IMR-90 (cell line): ENCODE measurements at places on chromosomes 5 and 9. TPM values are rescaled to one million over a fixed set of nuclear protein-coding genes. Genes with fewer than 3 reads are reported as not detected.

The CARTPT gene
- total RNA-seq = not detected in 2 replicates

The TMEFF1 gene
- 0.90 and 1.9 TPM in 2 replicates for total RNA-seq

The RNF183 gene
- total RNA-seq = not detected in 2 replicates

The FBN2 gene
- 67.5 and 69.0 TPM in 2 replicates for total RNA-seq

The FSD1L gene
- total RNA-seq = 2.9 and 5.0 TPM in 2 replicates

The OTULINL gene
- total RNA-seq = 0.18 and 0.28 TPM in 2 replicates

The PCDHGA7 gene
- total RNA-seq = 3.3 and 3.4 TPM in 2 replicates

The HRCT1 gene
- total RNA-seq = 1.1 and 1.7 TPM in 2 replicates

The EIF4E1B gene
- not detected in 2 replicates for total RNA-seq

The CD72 gene
- total RNA-seq = 0.36 TPM in 1 of 2 replicates, not detected in the other

The CTXN3 gene
- not detected in 2 replicates for total RNA-seq

The SNAPC4 gene
- total RNA-seq = 2.5 and 3.1 TPM in 2 replicates

The PROB1 gene
- total RNA-seq = under 0.01 TPM in 2 replicates

GRCh38 chr9:17330097-17330496 is 195.3 kb downstream of the CNTLN start:
- no peak overlapping the region for H3K4me3 ChIP-seq
- no peaks in the 10 kb centered on the region for H3K36me3 ChIP-seq
- no peak overlapping the region for H3K27ac ChIP-seq
- peak; percentile 46 for DNase-seq

- H3K4me1 ChIP-seq = no peaks in the 10 kb centered on the region
- no peak overlapping the region for H3K4me3 ChIP-seq
- no peak for DNase-seq
- H3K27me3 ChIP-seq = no peaks in the 10 kb centered on the region
These were observed 272.8 kb upstream of the SLC30A5 start for GRCh38 chr5:68821056-68821455.

- no peak overlapping the region for H3K4me3 ChIP-seq
- no peaks in the 10 kb centered on the region for H3K36me3 ChIP-seq
- DNase-seq = no peak
- no peak overlapping the region for H3K27ac ChIP-seq
- no peaks in the 10 kb centered on the region for H3K4me1 ChIP-seq
These were observed 84.9 kb downstream of the SLCO4C1 start for GRCh38 chr5:102211165-102211564.

DNA sequence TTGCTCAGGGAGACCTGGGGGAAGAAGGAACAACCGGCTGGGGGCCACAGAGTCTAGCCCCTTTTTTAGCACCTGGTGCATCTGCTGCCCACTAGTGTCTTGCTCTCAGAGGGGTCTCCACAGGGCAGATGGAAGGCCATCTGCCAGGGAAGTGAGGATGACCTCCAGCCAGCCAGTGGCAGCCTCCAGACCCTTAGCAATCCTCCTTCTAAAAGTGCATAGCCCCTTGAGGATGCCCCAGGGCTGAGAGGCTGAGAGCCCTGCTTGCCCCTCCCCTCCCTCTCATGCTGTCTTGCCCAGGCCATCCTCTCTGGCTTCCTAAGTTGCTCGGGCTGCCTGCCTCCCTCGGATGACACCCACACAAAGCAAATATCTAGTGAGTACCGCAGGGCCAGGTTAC is 81.5 kb upstream of the PANK3 start:
- DNase-seq = no peak
- H3K4me3 ChIP-seq = no peak overlapping the region
- peaks cover 4% of the 10 kb centered on the region; the same call in 1 of the 2 replicates for H3K27me3 ChIP-seq
- no peaks in the 10 kb centered on the region for H3K4me1 ChIP-seq

GRCh38 chr9:38332625-38333024 is 59.9 kb upstream of the ALDH1B1 start:
- no peaks in the 10 kb centered on the region for H3K36me3 ChIP-seq
- H3K27me3 ChIP-seq = peaks cover 47% of the 10 kb centered on the region
- no peak overlapping the region for H3K4me3 ChIP-seq

DNA sequence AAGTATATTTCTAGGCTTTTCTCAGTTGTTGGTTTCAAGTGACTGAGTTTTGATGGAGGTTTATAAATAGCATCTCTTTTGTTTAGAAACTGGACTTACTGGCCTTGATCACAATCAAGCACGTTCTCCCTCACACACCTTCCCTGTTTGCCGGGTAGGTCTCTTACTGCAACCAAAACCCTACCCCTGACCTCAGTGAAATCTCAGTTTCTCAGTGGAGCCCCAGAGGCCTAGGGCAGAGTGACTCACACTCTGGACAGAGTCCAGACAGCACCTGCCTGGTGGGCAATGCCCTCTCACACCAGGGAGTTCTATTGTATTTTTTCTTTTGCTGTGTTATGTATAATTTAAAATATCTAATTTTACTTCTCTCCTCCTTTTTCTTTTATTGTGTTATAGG is 48.4 kb upstream of the EPB41L4B start:
- no peaks in the 10 kb centered on the region for H3K36me3 ChIP-seq
- no peak overlapping the region for H3K4me3 ChIP-seq
- H3K27ac ChIP-seq = no peak overlapping the region
- peaks cover 3% of the 10 kb centered on the region; the same call in 1 of the 2 replicates for H3K27me3 ChIP-seq
- no peak for DNase-seq

DNA sequence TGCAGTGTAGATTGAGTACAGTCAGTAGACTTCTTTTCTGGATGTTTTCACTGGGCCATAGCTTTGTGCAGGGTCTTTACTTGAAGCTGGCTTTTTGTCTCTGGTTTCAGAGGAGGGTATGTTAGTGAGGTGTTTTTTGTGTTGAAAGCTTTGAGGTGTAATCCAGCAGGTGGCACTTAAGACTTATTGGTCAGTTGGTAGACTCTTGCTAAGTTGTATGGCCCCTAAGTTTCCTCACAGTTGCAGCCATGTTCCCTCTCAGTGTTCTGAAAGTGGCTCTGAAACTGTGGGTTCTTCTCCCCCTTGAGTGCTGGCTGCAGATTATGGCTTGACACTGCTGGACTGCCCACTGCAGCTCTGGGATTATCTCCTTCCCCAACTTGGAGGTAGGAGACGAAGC is 55.7 kb upstream of the SLC44A1 start:
- no peak for DNase-seq
- no peak overlapping the region for H3K27ac ChIP-seq
- no peaks in the 10 kb centered on the region for H3K4me1 ChIP-seq
- H3K36me3 ChIP-seq = no peaks in the 10 kb centered on the region
- no peak overlapping the region for H3K4me3 ChIP-seq

DNA sequence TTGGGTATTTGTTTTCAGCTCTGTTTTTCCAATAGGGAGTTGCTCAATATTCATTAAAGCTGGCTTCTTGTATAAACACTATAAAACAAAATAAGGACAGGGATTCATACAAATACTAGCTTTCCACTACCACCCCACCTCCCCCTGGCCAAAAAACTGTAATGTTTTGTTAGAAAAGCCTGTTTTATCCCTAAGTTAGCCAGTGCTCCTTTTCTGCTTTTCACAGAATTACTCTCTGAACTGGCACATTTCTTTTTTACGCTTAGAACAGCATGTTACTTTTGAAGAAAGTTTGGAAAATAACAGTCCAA is 147.4 kb upstream of the DMRT1 start:
- peak overlapping the region; percentile 95; the same call in 1 of the 2 replicates for H3K27ac ChIP-seq
- no peaks in the 10 kb centered on the region for H3K27me3 ChIP-seq
- peaks cover 38% of the 10 kb centered on the region for H3K4me1 ChIP-seq
- DNase-seq = no peak
- H3K4me3 ChIP-seq = peak overlapping the region; percentile 49; the same call in 1 of the 2 replicates

- no peaks in the 10 kb centered on the region for H3K36me3 ChIP-seq
- H3K4me3 ChIP-seq = no peak overlapping the region
- no peaks in the 10 kb centered on the region for H3K27me3 ChIP-seq
- H3K27ac ChIP-seq = no peak overlapping the region
- peaks cover 6% of the 10 kb centered on the region for H3K4me1 ChIP-seq
- peak; percentile 35 for DNase-seq
These were observed 41.8 kb upstream of the UGCG start for GRCh38 chr9:111854799-111855198.

- DNase-seq = peak; percentile 98
- no peaks in the 10 kb centered on the region for H3K27me3 ChIP-seq
- H3K4me3 ChIP-seq = no peak overlapping the region
These were observed 46.9 kb downstream of the AHRR start for GRCh38 chr5:368183-369084.

GRCh38 chr9:27548055-27548741 is 18.6 kb upstream of the MOB3B start:
- H3K4me1 ChIP-seq = peaks cover 2% of the 10 kb centered on the region; the same call in 1 of the 2 replicates
- H3K36me3 ChIP-seq = no peaks in the 10 kb centered on the region; the same call in 1 of the 2 replicates
- no peaks in the 10 kb centered on the region for H3K27me3 ChIP-seq
- DNase-seq = peak; percentile 51
- no peak overlapping the region for H3K4me3 ChIP-seq

DNA sequence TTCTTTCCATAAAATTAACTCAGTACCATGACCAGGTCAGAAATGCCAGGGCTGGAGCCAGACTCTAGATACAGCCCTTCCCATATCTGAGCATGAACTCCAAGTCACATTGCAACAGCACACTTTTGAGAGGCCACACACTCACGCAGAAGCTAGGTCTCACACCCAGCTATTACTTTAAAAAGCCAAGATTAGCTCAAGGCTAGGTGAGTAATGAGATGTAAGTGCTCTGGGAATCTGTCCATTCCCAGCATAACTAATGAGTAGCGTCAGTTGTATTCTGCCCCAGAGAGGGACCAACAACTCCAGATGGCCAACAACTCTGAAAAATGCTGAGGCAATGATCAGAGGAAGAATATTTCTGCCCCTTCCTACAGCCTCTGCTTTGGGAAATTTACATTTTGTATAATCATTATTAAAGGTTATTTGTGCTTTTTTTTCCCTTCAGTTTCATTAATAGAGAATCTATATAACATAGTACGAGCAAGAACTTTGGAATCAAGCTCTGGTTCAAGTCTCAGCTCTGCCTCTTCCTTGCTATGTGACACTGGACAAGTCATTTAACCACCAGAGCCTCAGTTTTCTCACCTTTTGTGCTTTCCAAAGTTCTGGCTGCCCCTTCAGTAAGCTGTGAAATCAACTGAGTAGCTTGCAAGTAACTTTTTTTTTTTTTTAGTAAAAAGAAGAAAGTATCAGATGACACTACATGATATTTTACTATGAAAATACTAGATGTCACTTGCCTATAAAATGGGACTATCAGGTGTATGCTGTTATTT is 118.3 kb downstream of the NR6A1 start:
- H3K27me3 ChIP-seq = no peaks in the 10 kb centered on the region
- H3K4me1 ChIP-seq = peaks cover 6% of the 10 kb centered on the region
- H3K27ac ChIP-seq = no peak overlapping the region; the same call in 1 of the 2 replicates
- no peaks in the 10 kb centered on the region for H3K36me3 ChIP-seq
- peak; percentile 88 for DNase-seq
- H3K4me3 ChIP-seq = no peak overlapping the region

DNA sequence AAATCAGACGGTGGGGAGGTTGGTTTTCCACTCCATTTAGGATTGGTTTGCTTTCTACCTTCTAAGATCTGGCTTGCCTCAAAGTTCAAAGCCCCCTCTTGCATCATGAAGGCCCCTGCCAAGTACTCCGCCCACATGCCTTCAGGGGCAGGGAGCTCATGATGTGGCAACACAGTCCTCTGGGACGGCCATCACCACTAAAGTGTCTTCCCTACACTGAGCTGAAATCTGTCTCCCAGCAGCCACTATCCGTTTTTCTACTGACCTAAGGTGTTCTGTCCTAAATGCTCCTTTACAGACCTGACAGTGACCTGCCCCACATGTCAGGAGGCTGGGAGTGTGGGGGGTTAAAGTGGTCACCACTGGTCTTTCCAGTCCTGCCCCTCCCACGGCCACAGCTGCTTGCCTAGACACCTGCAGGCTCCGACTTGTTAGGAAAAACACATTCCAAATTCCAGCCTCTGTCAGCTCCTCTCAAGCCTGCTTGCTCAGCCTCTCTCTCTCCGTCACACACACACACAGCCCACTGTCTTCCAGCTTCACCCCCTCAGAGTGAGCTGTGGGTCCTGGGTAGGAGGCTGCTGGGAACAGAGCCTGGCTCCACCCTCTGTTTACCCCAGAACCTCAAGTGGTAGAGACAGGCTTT is 44.9 kb downstream of the SHB start:
- peak overlapping the region; percentile 96 for H3K27ac ChIP-seq
- peaks cover 9% of the 10 kb centered on the region for H3K36me3 ChIP-seq
- H3K4me1 ChIP-seq = peaks cover 66% of the 10 kb centered on the region
- no peaks in the 10 kb centered on the region for H3K27me3 ChIP-seq

- peak; percentile 69 for DNase-seq
- H3K27ac ChIP-seq = no peak overlapping the region
- H3K4me3 ChIP-seq = no peak overlapping the region
- H3K27me3 ChIP-seq = no peaks in the 10 kb centered on the region
These were observed 114.3 kb upstream of the IL12B start for GRCh38 chr5:159444441-159445082.

GRCh38 chr5:122705851-122706250 is 69.0 kb upstream of the SNX2 start:
- no peaks in the 10 kb centered on the region for H3K4me1 ChIP-seq
- no peaks in the 10 kb centered on the region for H3K36me3 ChIP-seq
- no peak overlapping the region for H3K4me3 ChIP-seq
- DNase-seq = no peak

- H3K4me3 ChIP-seq = no peak overlapping the region
- no peaks in the 10 kb centered on the region for H3K36me3 ChIP-seq
- H3K27me3 ChIP-seq = no peaks in the 10 kb centered on the region
- no peak overlapping the region for H3K27ac ChIP-seq
- no peak for DNase-seq
- H3K4me1 ChIP-seq = peaks cover 2% of the 10 kb centered on the region; the same call in 1 of the 2 replicates
These were observed 495.8 kb downstream of the PSAT1 start for GRCh38 chr9:78792745-78793144.

- H3K36me3 ChIP-seq = no peaks in the 10 kb centered on the region
- no peaks in the 10 kb centered on the region for H3K4me1 ChIP-seq
- peak; percentile 2 for DNase-seq
- no peak overlapping the region for H3K4me3 ChIP-seq
These were observed 305.8 kb downstream of the TRIM32 start for GRCh38 chr9:116992865-116993264.

- H3K4me3 ChIP-seq = peak overlapping the region; percentile 69
- peak; percentile 67 for DNase-seq
- H3K36me3 ChIP-seq = peaks cover 21% of the 10 kb centered on the region
- H3K4me1 ChIP-seq = peaks cover 6% of the 10 kb centered on the region; the same call in 1 of the 2 replicates
- H3K27ac ChIP-seq = no peak overlapping the region
These were observed 992 bp upstream of the RPP25L start for GRCh38 chr9:34612788-34613390.

GRCh38 chr9:6566409-6567139 is 79.0 kb downstream of the GLDC start:
- peak overlapping the region; percentile 98 for H3K27ac ChIP-seq
- peaks cover 12% of the 10 kb centered on the region for H3K4me1 ChIP-seq
- peak; percentile 99 for DNase-seq
- H3K27me3 ChIP-seq = no peaks in the 10 kb centered on the region
- peak overlapping the region; percentile 38; the same call in 1 of the 2 replicates for H3K4me3 ChIP-seq

- peak; percentile 89 for DNase-seq
- no peak overlapping the region for H3K27ac ChIP-seq
- H3K4me1 ChIP-seq = peaks cover 4% of the 10 kb centered on the region
- no peaks in the 10 kb centered on the region for H3K27me3 ChIP-seq
These were observed 4.4 kb upstream of the SSBP2 start for GRCh38 chr5:81755320-81755719.

- H3K27me3 ChIP-seq = no peaks in the 10 kb centered on the region
- H3K4me3 ChIP-seq = no peak overlapping the region
- H3K27ac ChIP-seq = no peak overlapping the region
- no peaks in the 10 kb centered on the region for H3K36me3 ChIP-seq
These were observed 37.3 kb downstream of the CSF2 start for GRCh38 chr5:132110930-132111329.
